ENCODE measurements at places on chromosomes 16 and 17. TPM values are rescaled to one million over a fixed set of nuclear protein-coding genes. Genes with fewer than 3 reads are reported as not detected.

- no peaks in the 10 kb centered on the region for H3K36me3 ChIP-seq
- no peaks in the 10 kb centered on the region for H3K27me3 ChIP-seq
- no peak overlapping the region for H3K4me3 ChIP-seq
- no peaks in the 10 kb centered on the region for H3K4me1 ChIP-seq
- DNase-seq: no peak
These were observed 186.5 kb upstream of the CCL2 start for GRCh38 chr17:34068571-34068970.

Gene BICDL2
- 16.3 TPM for total RNA-seq

- H3K36me3 ChIP-seq: no peaks in the 10 kb centered on the region
- H3K4me3 ChIP-seq: no peak overlapping the region
- H3K27me3 ChIP-seq: no peaks in the 10 kb centered on the region
- no peak overlapping the region for H3K27ac ChIP-seq
These were observed 30.1 kb upstream of the GAA start for GRCh38 chr17:80071116-80071841.

Gene B9D1
- total RNA-seq: 48.0 TPM

Gene CCL17
- total RNA-seq: not detected

DNA sequence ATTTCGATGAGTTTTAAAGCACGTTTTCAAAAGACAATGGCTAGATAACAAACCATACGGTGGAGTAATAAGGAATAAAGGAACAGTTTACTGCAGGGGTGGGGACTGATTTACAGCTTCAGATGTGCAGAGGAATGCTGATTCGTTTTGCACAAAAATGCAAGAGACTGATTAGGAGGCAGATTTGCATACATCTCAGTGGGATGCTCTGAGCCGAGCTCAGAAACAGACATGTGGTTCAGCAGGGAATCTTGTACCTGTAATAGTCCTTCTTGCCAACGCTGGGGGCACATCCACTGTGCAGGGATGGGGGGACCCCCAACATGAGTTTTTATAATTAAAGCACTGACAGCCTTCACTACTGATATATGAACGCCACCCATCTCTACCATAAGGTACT, 308.0 kb downstream of the GRIN2A start:
- H3K36me3 ChIP-seq: no peaks in the 10 kb centered on the region
- DNase-seq: no peak
- no peaks in the 10 kb centered on the region for H3K27me3 ChIP-seq
- H3K27ac ChIP-seq: no peak overlapping the region
- H3K4me3 ChIP-seq: no peak overlapping the region

Gene SULT1A2
- 0.17 TPM for total RNA-seq

Gene CCL7
- total RNA-seq: not detected

DNA sequence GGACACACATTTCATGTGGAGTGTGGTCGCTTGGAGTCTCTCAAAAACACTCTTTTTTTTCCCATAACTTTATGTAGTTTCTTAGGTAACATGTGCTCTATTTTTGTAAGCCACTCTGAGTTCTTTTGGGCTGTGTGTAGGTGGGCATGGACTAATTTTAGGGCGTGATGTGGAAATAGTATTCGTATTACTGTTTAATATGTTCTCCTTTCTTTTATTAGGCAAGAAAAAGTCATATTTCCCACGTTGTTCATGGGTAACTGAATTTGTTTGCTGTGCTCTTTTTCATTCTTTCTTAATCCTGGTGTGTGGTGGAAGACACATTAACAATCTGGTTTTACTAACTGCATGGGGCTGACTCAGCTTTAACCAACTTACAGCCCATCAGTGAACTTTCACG, 27.4 kb downstream of the NDEL1 start:
- H3K27me3 ChIP-seq: no peaks in the 10 kb centered on the region
- H3K36me3 ChIP-seq: peaks cover 18% of the 10 kb centered on the region
- H3K4me3 ChIP-seq: no peak overlapping the region
- no peaks in the 10 kb centered on the region for H3K4me1 ChIP-seq
- H3K27ac ChIP-seq: no peak overlapping the region
- DNase-seq: no peak

Gene STARD3
- 30.5 TPM for total RNA-seq

DNA sequence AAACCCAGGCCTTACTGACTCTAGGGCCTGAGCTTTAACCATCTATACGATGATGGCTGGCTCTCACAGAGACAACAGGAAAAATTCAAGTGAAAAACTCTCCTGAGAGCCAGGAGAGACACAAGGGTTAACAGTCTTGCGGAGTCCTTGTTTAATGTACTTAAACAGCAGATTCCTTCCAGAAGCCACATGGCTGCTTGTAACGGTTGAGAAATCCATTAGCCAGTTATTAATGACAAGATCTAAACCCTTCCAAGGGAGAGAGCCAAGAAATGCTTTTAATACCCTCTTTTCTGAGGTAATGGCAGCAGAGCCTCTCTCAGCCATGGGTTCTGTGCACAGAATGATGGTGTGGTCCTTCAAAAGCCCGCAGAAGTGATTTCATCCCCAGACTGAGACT, 5.2 kb upstream of the ALDOA start:
- H3K27me3 ChIP-seq: no peaks in the 10 kb centered on the region
- H3K36me3 ChIP-seq: no peaks in the 10 kb centered on the region
- H3K27ac ChIP-seq: no peak overlapping the region
- H3K4me3 ChIP-seq: no peak overlapping the region
- H3K4me1 ChIP-seq: peaks cover 21% of the 10 kb centered on the region
- DNase-seq: no peak

Gene SMTNL2
- not detected for total RNA-seq

DNA sequence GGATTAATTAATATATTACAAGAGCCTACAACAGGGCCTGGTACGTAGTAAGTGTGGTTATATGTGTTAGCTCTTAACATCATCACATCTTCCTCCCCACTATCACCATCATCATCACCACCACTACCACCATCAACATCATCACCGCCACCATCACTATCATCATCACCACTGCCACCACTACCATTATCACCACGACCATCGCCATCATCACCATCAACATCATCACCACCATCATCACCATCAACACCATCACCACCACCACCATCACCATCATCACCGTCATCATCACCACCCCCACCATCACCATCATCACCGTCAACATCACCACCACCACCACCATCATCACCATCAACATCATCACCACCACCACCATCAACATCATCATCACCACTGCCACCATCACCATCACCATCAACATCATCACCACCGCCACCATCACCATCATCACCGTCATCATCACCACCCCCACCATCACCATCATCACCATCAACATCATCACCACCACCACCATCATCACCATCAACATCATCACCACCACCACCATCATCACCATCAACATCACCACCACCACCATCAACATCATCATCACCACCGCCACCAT, 7.8 kb upstream of the IL4R start:
- no peak overlapping the region for H3K27ac ChIP-seq
- no peak for DNase-seq
- H3K4me1 ChIP-seq: 0 out of 2 replicates have a peak, but pooled peaks cover 10% of the 10 kb centered on the region

GRCh38 chr16:50598256-50598894, 50.2 kb downstream of the NKD1 start:
- H3K36me3 ChIP-seq: no peaks in the 10 kb centered on the region
- H3K4me1 ChIP-seq: peaks cover 5% of the 10 kb centered on the region
- DNase-seq: no peak
- H3K27ac ChIP-seq: no peak overlapping the region

DNA sequence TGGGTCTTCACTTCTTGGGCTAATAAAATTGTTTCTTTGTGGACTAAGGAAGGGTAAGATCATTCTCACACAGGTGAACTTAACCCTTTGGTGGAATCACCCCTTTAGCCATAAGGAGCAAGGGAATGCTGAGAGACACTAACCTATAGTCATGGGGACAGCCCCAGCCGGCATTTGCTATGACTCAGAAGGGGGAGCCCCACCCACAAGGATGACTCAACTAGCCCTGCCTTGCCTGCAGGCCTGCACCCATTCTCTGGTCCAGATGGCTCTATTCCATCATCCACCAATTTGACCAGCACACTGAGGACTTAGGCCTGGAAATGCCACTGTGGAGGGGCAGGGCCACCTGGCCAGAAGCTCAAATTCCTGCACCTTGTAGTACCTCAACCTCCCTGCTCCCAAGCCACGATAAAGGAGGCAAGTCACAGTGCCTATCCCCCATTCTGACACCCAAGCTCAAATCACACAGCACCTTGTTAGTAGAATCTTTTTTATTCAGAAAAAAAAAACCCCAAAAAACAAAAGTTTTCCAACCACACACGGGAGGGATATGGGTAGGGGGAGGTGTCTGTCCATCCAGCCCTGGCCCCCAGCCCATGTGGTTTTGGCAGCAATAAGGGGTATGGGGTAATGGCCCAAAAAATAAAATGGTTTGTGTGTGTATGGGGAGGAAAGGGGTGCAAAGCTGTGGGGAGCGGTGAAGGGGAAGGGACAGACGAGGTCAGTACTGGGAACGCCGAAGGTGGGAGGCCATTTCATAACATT, 3.0 kb downstream of the PFN1 start:
- peak; percentile 93 for DNase-seq
- H3K4me1 ChIP-seq: peaks cover 32% of the 10 kb centered on the region
- H3K36me3 ChIP-seq: peaks cover 28% of the 10 kb centered on the region
- peak overlapping the region; percentile 74 for H3K27ac ChIP-seq

DNA sequence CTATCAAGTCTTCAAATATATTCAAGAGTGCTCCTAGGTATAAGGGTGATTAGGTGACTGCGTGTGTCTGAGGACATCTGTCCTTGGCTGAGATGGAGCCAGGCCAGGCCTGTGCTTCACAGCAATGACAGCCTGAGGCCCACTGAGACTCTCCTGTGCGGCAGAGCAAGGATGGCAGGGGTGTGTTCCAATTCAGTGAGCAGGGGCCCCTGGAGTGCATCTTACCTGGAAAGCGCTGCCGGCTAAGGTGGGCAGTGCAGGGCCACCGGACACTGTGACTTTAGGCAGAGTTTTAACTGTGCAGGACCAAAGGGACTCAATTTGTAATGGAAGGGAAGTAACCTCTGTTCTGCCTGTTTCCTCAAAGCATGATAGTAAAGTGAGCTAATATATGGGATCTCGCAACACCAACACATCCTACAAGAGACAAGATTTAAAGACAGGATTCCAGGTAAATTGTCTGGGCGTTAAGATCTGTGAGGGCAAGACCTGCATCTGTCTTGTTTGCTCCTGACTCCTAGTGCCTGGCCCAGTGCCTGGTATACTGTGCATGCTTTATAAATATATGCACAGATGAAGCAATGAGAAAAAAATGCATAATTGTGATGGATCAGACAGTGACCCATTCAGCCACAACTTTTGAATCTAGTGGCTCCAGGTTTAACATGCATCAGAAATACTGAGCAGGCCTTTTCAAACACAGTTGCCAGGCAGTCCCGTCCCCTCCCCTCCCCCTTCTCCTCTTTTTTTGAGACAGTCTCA, 86.7 kb downstream of the MRC2 start:
- no peaks in the 10 kb centered on the region for H3K27me3 ChIP-seq
- H3K4me1 ChIP-seq: peaks cover 5% of the 10 kb centered on the region
- DNase-seq: peak; percentile 35
- H3K4me3 ChIP-seq: no peak overlapping the region
- no peaks in the 10 kb centered on the region for H3K36me3 ChIP-seq

Gene CDR2L
- total RNA-seq: 50.9 TPM

Gene ZNF768
- 31.2 TPM for total RNA-seq

GRCh38 chr17:30605027-30605426, 127.8 kb downstream of the GOSR1 start:
- no peak overlapping the region for H3K4me3 ChIP-seq
- no peaks in the 10 kb centered on the region for H3K36me3 ChIP-seq
- H3K27ac ChIP-seq: no peak overlapping the region
- H3K4me1 ChIP-seq: no peaks in the 10 kb centered on the region
- no peak for DNase-seq
- no peaks in the 10 kb centered on the region for H3K27me3 ChIP-seq

Gene ADGRG1
- total RNA-seq: 33.7 TPM

GRCh38 chr17:80154166-80154565, 7.2 kb upstream of the EIF4A3 start:
- H3K27me3 ChIP-seq: no peaks in the 10 kb centered on the region
- H3K4me3 ChIP-seq: no peak overlapping the region
- H3K27ac ChIP-seq: no peak overlapping the region

DNA sequence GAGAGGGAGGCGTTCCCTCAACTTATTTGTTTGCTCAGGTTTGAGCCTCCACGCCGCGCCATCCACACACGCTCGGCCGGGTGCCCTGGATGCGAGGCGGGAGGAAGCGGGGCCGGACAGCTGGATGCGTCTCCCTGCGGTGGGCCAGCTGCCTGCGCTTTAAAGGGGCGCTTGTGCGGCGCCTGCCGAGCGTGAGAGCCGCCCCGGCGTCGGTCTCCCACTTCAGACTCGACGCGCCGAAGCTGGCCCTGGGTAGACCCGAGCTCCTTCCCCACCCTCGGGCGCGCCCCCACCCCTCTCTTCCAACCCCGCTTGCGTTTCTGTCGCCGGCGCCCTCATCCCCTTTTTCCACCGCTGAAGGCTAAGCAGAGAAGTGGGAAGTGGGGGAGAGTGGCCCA, 527 bp upstream of the CHAD start:
- H3K36me3 ChIP-seq: no peaks in the 10 kb centered on the region
- no peak overlapping the region for H3K27ac ChIP-seq
- peaks cover 10% of the 10 kb centered on the region for H3K4me1 ChIP-seq

Gene NOS2
- total RNA-seq: not detected

Measured in PC-3 (cell line).